Epithelial cell of proximal tubule (primary cell): ENCODE measurements at places on chromosomes 7 and 10. TPM values are rescaled to one million over a fixed set of nuclear protein-coding genes. Genes with fewer than 3 reads are reported as not detected.

NEURL1 gene
- total RNA-seq, result 0.14 and 1.3 TPM in 2 replicates

FAM237B gene
- total RNA-seq, result not detected in 2 replicates

- no peak for DNase-seq
These were observed 154.2 kb downstream of the ARHGAP12 start for GRCh38 chr10:31774299-31774900.

DNA sequence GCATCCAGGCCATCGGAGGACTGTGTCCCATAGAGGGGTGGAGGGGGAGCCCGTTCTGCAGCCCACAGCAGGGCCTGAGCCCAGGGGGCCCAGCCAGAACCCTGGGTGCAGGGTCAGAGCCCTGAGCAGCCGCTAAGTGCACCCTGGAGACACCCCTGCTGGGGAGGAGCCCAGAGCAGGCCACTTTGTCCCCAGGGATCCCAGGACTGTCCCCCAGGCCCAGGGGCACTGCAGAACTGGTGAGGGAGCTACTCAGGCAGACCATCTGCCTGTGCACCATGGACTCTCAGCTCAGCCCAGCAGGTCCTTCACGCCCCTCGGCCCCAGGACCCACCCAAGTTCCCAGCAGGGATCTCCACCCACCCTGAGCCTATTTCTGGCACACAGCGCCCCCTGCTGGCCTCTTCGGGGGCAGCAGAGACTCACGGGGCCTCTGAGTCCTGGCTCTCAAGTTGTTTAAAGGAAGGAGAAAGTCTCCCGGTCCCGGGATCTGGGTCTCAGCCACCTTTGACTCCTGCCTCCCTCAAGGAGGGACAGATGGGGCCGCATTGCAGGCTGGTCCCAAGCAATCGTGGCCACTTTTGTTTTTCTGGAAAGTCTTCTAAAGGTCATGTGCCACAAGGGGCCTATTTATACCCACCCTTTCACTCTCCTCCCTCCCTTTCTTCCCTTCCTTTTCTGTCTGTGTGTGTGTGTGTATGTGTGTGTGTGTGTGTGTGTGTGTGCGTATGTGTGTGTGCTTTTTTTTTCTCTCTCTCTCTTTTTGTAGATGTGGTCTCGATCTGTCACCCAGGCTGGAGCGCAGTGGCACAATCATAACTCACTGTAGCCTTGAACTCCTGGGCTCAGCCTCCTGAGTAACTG lies 90.3 kb downstream of the MYL10 start:
- no peak for DNase-seq

DNA sequence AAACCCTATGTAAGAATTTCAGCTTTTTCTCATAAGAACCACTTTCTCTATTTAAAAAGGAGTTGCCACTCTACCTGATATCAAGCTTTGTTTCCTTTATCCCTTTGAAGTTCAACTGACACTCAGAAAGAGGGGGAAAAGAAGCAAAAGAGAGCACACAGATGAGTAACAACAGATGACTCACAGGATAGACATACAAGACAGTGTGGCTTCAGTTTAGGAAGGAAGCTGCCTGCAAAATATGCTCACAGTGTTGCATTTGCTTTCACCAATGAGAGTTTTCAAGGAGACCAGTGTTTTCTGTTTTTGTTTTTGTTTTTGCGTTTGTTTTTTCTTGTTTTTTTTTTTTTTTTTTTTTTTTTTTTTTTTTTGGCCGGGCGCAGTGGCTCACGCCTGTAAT lies 1181.6 kb downstream of the DNAJB9 start:
- DNase-seq, result no peak

- no peak for DNase-seq
These were observed 213.1 kb upstream of the FRMD4A start for GRCh38 chr10:14543904-14544210.
